ENCODE measurements at places on chromosomes 7 and 10. TPM values are rescaled to one million over a fixed set of nuclear protein-coding genes. Genes with fewer than 3 reads are reported as not detected.

The LCOR gene
- total RNA-seq = 15.6 TPM

The CYP2E1 gene
- 5.5 TPM for total RNA-seq

The UNC5B gene
- 0.66 TPM for total RNA-seq

The RHOBTB1 gene
- 38.9 TPM for total RNA-seq

DNA sequence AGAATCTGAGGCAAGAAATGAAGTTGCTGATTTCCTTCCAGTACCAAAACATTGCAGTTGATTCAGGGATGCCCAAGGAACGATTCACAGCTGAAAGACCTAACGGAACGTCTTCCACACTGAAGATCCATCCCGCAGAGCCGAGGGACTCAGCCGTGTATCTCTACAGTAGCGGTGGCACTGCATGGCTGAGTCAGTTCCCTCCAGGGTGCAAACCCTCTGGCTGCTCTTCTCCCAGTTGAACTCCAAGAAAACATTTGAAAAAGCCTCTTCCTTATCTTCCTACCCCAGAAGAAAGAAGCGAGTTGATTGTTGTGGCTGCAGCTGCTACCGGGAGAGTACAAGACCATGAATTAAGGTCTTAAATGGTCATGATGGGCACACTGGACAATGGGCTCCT is 147.1 kb upstream of the PRSS1 start:
- H3K27me3 ChIP-seq = no peaks in the 10 kb centered on the region
- DNase-seq = no peak
- no peaks in the 10 kb centered on the region for H3K36me3 ChIP-seq
- no peak overlapping the region for H3K4me3 ChIP-seq
- H3K27ac ChIP-seq = peak overlapping the region; percentile 59

DNA sequence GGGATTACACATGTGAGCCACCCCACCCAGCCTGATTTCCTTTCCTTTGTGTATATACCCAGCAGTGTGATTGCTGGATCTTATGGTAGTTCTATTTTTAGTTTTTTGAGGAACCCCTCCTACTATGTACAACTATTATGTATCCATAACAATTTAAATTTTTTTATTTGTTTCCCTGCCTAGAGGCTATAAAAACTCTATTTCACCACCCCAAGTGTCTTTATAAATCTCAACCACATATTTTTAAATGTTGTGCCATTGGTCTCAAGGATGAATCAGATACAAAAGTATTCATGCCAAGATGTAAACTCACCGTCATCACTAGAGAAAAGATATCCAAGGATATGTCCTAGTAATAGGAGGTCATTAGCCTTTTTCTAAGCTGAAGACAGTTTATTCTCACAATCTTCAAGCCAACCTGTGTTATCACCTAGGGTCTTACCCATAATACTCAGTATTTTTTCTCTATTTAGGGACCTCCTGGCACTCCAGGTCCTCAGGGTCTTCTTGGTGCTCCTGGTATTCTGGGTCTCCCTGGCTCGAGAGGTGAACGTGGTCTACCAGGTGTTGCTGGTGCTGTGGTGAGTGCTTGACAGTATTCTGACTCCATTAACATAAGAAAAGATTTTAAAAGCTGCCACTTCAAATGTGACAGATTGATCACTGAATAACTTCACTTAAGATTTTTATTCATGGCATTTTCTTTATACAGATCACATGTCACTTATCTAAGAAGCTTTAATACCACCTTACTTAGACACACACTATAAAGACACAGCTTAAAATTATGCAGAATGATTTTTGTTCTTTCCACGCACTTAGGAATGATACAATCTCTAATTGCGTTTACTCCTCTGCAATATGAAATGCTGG is 29.4 kb downstream of the COL1A2 start:
- no peaks in the 10 kb centered on the region for H3K27me3 ChIP-seq
- H3K36me3 ChIP-seq = no peaks in the 10 kb centered on the region
- H3K4me1 ChIP-seq = no peaks in the 10 kb centered on the region
- H3K27ac ChIP-seq = no peak overlapping the region
- H3K4me3 ChIP-seq = no peak overlapping the region
- DNase-seq = no peak

GRCh38 chr10:87068281-87068680 is 26.4 kb downstream of the GLUD1 start:
- peaks cover 60% of the 10 kb centered on the region for H3K36me3 ChIP-seq
- no peak overlapping the region for H3K4me3 ChIP-seq
- no peak overlapping the region for H3K27ac ChIP-seq
- no peaks in the 10 kb centered on the region for H3K27me3 ChIP-seq
- no peak for DNase-seq

GRCh38 chr7:2148189-2148588 is 84.6 kb downstream of the MAD1L1 start:
- H3K4me3 ChIP-seq = no peak overlapping the region
- no peaks in the 10 kb centered on the region for H3K27me3 ChIP-seq
- no peak for DNase-seq
- H3K36me3 ChIP-seq = no peaks in the 10 kb centered on the region

GRCh38 chr10:42952349-42952748 is 124.5 kb upstream of the RET start:
- peak overlapping the region; percentile 33 for H3K27ac ChIP-seq
- no peak for DNase-seq
- peaks cover 16% of the 10 kb centered on the region for H3K27me3 ChIP-seq
- no peaks in the 10 kb centered on the region for H3K36me3 ChIP-seq
- no peak overlapping the region for H3K4me3 ChIP-seq

GRCh38 chr7:29234438-29234837 is 39.9 kb downstream of the CHN2 start:
- H3K27ac ChIP-seq = no peak overlapping the region
- no peaks in the 10 kb centered on the region for H3K4me1 ChIP-seq
- H3K4me3 ChIP-seq = no peak overlapping the region
- no peak for DNase-seq

- H3K4me1 ChIP-seq = no peaks in the 10 kb centered on the region
- H3K27me3 ChIP-seq = no peaks in the 10 kb centered on the region
- H3K36me3 ChIP-seq = peaks cover 63% of the 10 kb centered on the region
- H3K27ac ChIP-seq = no peak overlapping the region
These were observed 60.2 kb downstream of the TASOR2 start for GRCh38 chr10:5744849-5745248.

DNA sequence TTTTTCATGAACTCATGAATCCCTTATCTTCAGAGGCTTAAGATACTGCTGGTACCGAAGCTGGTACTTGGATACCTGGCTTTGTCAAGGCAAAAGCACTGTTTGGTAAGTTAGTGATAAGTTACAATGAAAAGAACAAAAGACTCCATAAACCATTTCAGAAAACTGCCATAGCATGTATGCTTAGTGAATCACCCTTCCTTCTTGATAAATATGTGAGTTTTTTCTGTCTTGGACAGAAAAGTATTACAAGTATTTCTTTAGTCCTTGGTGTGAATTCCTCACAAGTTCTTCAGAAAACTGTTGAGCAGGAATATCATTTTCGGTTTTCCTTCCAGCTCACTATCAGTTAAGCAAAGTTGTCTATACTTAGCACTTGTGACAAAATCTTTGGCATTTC is 25.6 kb downstream of the PUS7 start:
- H3K4me3 ChIP-seq = no peak overlapping the region
- H3K4me1 ChIP-seq = no peaks in the 10 kb centered on the region
- no peak for DNase-seq
- H3K27me3 ChIP-seq = no peaks in the 10 kb centered on the region

DNA sequence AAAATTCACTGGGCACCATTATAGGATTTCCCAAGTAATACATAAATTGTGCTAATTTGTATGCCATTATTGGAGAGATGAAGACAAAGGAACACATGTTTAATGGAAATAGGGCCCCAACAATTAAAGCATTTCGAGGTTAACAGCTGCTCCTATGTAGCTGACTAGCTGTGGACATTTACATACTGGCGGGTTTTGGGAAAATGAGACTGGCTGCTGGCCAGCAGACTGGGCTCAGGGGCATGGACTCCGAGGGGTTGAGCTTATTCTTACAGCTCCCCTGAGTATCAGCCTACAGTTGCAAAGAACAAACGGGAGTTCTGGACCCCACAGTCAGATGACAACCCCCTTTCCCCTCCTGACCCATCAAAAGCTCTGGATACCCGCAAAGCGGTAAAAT is 91.9 kb upstream of the MYO3A start:
- H3K27me3 ChIP-seq = no peaks in the 10 kb centered on the region
- no peak for DNase-seq
- H3K36me3 ChIP-seq = no peaks in the 10 kb centered on the region
- no peaks in the 10 kb centered on the region for H3K4me1 ChIP-seq
- no peak overlapping the region for H3K27ac ChIP-seq

- H3K4me3 ChIP-seq = no peak overlapping the region
- H3K27ac ChIP-seq = no peak overlapping the region
- no peaks in the 10 kb centered on the region for H3K4me1 ChIP-seq
- H3K36me3 ChIP-seq = peaks cover 24% of the 10 kb centered on the region
- no peaks in the 10 kb centered on the region for H3K27me3 ChIP-seq
These were observed 21.5 kb downstream of the RPP38 start for GRCh38 chr10:15118615-15119014.

DNA sequence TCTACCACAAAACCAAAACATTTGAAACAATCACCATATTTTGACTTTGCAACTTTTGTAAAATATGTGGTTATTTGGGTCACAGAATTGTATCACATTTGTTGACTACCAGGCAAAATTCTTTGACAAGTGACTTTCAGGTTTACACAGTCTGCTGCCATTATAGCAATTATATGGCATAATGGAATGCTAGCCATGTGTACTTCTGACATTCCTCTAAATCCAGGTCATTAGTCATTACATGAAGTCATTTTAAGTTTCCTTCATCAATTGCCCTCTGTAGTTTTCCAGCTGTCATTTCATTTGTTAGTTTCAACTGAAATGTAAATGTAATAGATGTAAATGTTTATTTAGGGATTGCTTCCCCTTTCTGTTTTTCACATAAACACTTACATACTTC is 137.5 kb downstream of the IMMP2L start:
- no peak overlapping the region for H3K27ac ChIP-seq
- H3K4me1 ChIP-seq = no peaks in the 10 kb centered on the region
- H3K27me3 ChIP-seq = no peaks in the 10 kb centered on the region
- H3K36me3 ChIP-seq = no peaks in the 10 kb centered on the region

DNA sequence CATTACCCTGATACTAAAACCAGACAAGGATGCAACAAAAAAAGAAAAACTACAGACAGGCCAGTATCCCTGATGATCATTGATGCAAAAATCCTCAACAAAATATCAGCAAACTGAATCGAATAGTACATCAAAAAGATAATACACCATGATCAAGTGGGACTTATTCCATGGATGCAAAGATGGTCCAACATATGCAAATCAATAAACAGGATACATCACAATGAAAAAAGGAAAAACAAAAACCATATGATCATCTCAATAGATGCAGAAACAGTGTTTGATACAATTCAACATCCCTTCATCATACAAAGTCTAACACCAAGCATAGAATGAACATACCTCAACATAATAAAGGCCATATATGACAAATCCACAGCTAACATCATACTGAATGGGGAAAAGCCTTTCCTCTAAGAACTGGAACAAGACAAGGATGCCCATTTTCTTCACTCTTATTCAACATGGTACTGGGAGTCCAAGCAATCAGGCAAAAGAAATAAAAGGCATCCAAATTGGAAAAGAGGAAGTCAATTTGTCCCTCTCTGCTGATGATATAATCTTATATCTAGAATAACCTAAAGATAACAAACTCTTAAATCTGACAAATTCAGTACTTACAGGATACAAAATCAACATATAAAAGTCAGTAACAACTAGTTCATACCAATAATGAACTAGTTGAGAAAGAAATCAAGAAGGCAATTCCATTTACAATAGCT is 48.8 kb upstream of the ASAH2 start:
- no peak overlapping the region for H3K4me3 ChIP-seq
- no peak overlapping the region for H3K27ac ChIP-seq
- no peaks in the 10 kb centered on the region for H3K36me3 ChIP-seq
- DNase-seq = no peak
- H3K27me3 ChIP-seq = no peaks in the 10 kb centered on the region
- H3K4me1 ChIP-seq = no peaks in the 10 kb centered on the region

- no peak overlapping the region for H3K4me3 ChIP-seq
- H3K27ac ChIP-seq = no peak overlapping the region
- no peaks in the 10 kb centered on the region for H3K27me3 ChIP-seq
These were observed 11.3 kb downstream of the MRPS33 start for GRCh38 chr7:141003172-141004065.

- no peak overlapping the region for H3K27ac ChIP-seq
- DNase-seq = no peak
- no peaks in the 10 kb centered on the region for H3K36me3 ChIP-seq
- H3K27me3 ChIP-seq = no peaks in the 10 kb centered on the region
These were observed 52.7 kb upstream of the CDK6 start for GRCh38 chr7:92889081-92889480.

- H3K27me3 ChIP-seq = no peaks in the 10 kb centered on the region
- H3K27ac ChIP-seq = peak overlapping the region; percentile 78
- no peaks in the 10 kb centered on the region for H3K36me3 ChIP-seq
- peaks cover 52% of the 10 kb centered on the region for H3K4me1 ChIP-seq
- no peak overlapping the region for H3K4me3 ChIP-seq
- DNase-seq = no peak
These were observed 46.9 kb upstream of the NPFFR1 start for GRCh38 chr10:70330671-70331070.

GRCh38 chr7:126016722-126017121 is 1087.1 kb upstream of the POT1 start:
- H3K27ac ChIP-seq = no peak overlapping the region
- no peaks in the 10 kb centered on the region for H3K27me3 ChIP-seq
- no peaks in the 10 kb centered on the region for H3K36me3 ChIP-seq
- no peak overlapping the region for H3K4me3 ChIP-seq

DNA sequence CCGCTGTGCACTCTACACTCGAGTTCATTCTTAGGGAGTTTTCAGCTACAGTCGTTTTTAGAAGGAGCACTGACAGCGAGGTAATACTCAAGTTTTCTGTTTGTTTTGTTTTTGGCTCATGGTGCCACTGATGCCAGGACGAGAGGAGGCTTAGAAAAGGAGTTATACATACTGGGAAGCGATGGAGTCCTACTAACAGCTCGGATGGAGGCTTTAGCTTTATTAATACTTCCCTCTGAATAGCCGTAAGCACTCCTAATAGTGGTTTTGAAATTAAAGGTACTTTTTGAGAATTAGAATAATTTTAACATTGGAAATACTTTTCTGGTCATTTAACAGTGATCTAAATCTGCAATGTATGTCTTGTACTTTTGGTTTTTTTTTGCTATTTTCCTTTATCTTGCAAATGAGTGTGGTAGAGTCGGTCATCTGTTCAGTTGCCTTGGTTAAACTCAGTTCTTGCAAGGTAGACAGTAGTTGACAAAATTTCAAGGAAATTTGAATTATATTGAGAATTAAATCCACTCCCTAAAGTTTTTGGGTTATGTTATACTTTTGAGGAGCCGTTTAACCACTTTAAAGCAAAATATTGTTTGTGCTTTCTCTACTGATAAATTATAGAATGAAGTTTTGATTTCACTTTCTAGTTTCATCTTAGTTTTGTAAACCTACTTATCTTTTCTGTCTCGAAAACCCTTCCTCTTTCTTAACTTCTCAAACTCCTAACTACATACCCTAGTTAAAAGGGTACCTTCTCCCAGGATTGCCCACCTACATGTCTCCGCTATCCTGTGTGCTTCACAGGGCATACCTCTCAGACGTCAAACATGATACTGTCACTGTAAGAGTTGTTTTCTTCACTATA is 1.5 kb downstream of the HBP1 start:
- DNase-seq = no peak
- H3K27ac ChIP-seq = peak overlapping the region; percentile 97
- H3K4me1 ChIP-seq = peaks cover 50% of the 10 kb centered on the region
- no peaks in the 10 kb centered on the region for H3K27me3 ChIP-seq

GRCh38 chr10:50310560-50311174 is 59.4 kb upstream of the ASAH2 start:
- no peak overlapping the region for H3K4me3 ChIP-seq
- H3K4me1 ChIP-seq = no peaks in the 10 kb centered on the region
- H3K36me3 ChIP-seq = no peaks in the 10 kb centered on the region
- no peak overlapping the region for H3K27ac ChIP-seq

GRCh38 chr7:501526-501925 is 18.1 kb downstream of the PDGFA start:
- no peak overlapping the region for H3K4me3 ChIP-seq
- DNase-seq = no peak
- H3K27me3 ChIP-seq = no peaks in the 10 kb centered on the region
- peaks cover 8% of the 10 kb centered on the region for H3K4me1 ChIP-seq
- H3K27ac ChIP-seq = no peak overlapping the region

Data from gastrocnemius medialis (tissue), 4 donors.